ENCODE measurements at places on chromosomes 5 and 9. TPM values are rescaled to one million over a fixed set of nuclear protein-coding genes. Genes with fewer than 3 reads are reported as not detected.

The ENHO gene
- 0.29 TPM for polyA plus RNA-seq

The FGD3 gene
- polyA plus RNA-seq, result 6.1 TPM

The SPINK7 gene
- polyA plus RNA-seq, result not detected

The CARTPT gene
- not detected for polyA plus RNA-seq

The C9orf153 gene
- polyA plus RNA-seq, result 0.02 TPM

The ARL14EPL gene
- polyA plus RNA-seq, result 0.10 TPM

The PSD2 gene
- 0.01 TPM for polyA plus RNA-seq

The PPIC gene
- 36.1 TPM for polyA plus RNA-seq

The GABBR2 gene
- 1.8 TPM for polyA plus RNA-seq

The TUSC1 gene
- polyA plus RNA-seq, result 9.4 TPM

The PROP1 gene
- not detected for polyA plus RNA-seq

The FBXO4 gene
- 7.7 TPM for polyA plus RNA-seq

The WNK2 gene
- 1.00 TPM for polyA plus RNA-seq

The AQP7 gene
- 2.2 TPM for polyA plus RNA-seq

The GDF9 gene
- 0.14 TPM for polyA plus RNA-seq

The SLC36A2 gene
- polyA plus RNA-seq, result not detected

The GMCL2 gene
- polyA plus RNA-seq, result not detected

The CLK4 gene
- polyA plus RNA-seq, result 35.2 TPM

The SPATA31C1 gene
- not detected for polyA plus RNA-seq

The PCDH1 gene
- 18.2 TPM for polyA plus RNA-seq

The FOXE1 gene
- 0.14 TPM for polyA plus RNA-seq

The PCDHB16 gene
- polyA plus RNA-seq, result 0.87 TPM

The DOCK2 gene
- polyA plus RNA-seq, result 9.6 TPM

The SOX30 gene
- polyA plus RNA-seq, result 0.07 TPM

The CCDC171 gene
- polyA plus RNA-seq, result 1.2 TPM

The PCDHB14 gene
- polyA plus RNA-seq, result 0.67 TPM

The DHFR gene
- polyA plus RNA-seq, result 12.6 TPM

The TMC1 gene
- polyA plus RNA-seq, result not detected

The FRMD3 gene
- polyA plus RNA-seq, result 1.6 TPM

The ORM2 gene
- 215 TPM for polyA plus RNA-seq

The SLC34A3 gene
- polyA plus RNA-seq, result 0.03 TPM

All from lung (tissue), 17 donors.